D341Med (cell line): ENCODE measurements at places on chromosomes 1 and 21.

DNA sequence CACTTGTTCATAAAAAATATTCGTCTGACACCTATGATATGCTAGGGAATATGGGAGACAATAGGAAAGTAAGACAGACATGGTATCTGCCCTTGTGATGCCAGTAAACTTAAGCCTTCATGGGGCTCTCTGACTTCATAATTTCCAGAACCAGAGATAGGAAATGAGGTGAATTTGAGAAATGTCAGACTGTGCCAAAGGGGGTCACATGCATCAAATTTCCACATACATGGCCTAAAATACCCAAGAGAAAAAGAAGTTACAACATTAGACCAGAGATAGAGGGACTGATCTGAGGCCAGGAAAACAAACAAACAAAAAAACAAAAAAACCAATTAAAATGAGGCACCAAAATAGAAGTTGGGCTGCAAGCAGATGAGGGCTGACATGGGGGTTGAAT is 75.7 kb downstream of the DISC1 start:
- no peak for DNase-seq

DNA sequence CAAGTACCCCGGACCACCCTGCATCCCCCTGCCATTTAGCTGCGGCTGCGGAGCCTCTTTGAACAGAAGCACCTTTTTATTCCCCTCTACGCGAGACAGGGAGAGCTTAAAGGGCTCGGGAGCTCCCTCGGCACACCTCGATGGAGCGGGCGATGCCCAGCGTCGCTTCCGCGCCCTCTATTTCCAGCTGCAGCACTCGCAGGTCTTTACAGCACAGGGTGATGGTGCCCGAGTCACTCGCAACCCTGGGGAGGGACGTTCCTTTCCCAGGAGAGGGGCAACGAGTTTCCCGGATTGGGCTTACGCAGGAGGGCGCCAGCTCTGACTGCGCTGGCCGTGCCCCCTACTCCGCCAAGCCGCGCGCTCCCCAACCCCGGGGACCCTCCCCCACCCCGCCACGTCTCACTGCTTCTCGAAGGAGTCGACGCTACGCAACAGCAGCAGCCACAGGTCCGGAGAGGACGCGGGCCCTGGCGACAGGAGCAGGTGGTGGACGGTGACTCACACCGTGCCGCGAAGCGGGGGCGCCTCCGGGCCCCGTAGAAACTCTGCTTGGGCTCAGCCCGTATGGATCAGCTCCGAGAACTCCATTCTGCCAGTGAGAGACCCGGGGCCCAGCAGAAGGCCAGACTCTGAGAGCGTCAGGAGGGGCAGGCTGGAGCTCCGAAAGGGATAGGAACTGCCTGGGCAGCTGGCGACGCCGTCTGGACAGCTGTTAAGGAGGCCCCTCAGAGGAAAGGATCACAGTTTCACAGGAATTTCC is 5.8 kb upstream of the FAM167B start:
- peak; percentile 66 for DNase-seq

DNA sequence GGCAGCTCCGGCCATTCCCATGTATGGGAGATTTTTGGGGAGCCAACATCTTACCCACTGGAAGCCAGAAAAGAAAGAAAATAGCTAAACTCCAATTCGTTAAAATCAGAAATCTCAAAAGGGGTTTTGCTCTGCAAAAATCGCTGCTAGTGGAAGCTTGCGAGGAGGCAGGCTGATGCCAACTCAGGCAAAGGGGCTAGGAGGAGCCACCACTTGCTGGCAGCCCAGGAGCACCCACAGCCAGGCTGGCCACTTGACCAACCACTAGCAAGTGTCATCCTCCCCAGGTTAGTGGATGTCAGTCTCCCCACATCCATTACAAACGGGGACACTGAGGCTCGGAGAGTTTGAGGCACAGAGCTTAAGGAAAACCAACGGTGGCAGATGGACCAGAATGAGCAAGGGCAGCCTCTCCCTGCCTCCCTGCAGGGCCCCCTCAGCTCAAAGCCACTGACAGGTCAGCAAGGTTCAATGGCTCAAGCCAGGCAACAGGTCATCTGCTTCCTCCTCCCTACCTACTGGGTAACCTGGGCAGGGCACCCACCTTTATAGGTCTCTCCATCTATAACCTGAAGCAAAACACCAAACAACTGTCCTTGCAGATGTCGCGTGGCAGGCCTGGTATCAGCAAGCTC is 10.8 kb downstream of the KCNN3 start:
- DNase-seq: no peak

- DNase-seq: no peak
These were observed 70.9 kb downstream of the PCP4 start for GRCh38 chr21:39938086-39938625.

DNA sequence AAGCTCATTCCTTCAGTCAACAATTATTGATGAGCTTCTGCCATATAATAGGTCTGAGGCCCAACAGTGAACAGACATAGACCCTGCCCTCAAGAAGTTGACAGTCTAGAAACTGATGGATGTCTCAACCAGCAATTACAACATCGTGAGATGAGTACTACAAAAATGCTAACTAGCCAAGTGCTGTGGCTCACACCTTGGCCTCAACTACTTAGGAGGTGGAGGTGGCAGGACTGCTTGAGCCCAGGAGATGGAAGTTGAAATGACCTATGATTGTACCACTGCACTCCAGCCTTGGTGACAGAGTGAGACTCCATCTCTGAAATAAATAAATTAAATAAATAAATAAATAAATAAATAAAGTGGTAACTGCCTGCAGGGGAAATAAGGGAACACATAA is 11.7 kb upstream of the PTP4A2 start:
- no peak for DNase-seq

- DNase-seq: peak; percentile 66
These were observed 1.0 kb upstream of the DIRAS3 start for GRCh38 chr1:68051475-68051874.

DNA sequence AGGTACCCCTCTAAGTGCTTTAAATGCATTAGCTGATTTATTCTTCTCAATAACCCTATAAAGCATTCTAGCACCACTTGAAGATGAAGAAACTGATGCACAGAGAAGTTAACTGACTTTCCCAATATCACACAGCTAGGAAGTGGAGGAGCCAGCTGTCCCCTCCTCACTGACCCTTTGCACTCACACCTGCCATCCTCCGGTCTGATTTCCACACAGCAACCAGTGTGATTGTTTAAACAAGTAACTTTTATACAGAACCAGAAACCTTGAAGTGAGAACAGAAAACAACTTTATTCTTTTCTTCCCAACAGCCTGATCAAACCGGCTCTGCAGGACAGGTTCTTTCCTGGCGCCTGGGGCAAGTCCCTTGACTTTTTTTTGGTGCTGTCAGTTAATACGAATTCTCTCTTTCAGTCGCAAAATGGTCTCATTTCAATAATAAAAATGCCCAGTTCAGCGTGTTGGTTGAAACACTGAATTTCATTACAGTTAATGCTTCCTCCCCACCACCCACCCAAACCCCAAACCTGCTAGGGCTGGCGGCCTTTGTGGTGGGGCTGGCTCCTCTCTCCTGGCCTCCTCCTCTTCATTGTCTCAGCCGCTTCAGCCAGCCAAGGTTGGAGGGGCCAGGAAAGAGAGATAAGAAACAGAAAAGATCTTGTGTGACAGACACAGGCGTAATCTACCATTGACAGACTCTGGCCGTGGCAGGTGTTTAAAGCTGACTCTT is 26.4 kb upstream of the EEIG2 start:
- DNase-seq: no peak

DNA sequence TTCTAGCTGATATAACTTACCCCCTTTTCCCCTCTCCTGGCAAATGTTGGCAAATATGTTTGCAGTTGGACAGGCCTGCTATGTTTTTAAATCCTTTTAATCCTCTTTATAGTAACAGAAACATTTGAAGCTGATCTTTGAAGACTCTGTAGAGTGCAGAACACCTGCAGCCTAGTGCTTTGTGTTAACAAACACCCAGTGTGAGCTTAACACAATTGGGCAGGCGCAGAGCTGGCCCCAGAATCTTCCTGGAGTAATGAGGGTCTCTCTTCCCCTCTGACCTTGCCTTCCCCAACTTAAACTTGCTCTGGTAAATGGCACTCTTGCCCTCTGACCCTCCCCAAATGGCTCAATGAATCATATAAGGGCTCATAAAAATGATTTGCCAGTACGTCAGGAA is 247.9 kb upstream of the LYPLAL1 start:
- peak; percentile 36 for DNase-seq

DNA sequence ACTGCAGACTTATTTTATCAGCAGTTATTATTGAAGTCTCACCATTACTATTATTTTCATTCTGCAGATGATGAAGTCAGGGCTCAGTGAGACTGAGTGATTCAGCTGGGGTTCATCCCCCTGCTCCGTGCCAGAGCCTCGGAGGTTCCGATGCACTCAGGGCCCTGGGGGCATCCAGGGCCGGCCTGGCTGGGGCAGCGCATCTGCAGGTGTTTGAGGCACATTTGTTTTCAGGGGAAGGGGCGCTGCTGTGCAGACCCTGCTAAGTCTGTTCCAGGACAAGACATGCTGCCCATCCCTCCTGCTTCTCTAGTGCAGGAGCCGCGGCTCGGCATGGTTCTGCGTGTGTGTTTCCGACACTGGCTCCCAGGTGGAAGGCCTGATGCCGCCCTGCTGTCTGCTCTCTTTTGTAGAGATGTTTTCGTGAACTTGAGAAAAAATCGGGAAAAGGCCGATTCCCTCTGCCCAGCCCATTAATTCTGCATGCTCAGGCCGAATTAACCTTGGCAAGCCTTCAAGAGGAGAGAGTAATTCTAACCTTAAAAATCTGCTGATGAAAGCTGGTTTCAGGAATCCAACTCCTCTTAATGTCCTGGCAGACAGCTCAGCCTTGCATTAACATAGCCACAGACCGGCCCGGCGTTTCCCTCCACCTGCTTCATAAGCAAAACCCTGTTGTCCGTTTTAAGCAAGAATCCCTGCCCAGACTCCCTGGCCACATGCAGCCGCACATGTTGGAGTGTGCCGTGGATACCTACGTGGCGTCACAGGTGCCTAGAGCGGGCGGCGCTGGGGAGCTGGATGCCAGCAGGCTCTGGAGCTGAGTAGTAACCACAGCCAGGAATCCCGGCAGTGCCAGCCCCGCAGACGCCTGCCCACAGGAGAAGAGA is 316.0 kb upstream of the VAMP3 start:
- no peak for DNase-seq

GRCh38 chr1:27527890-27528817 is 38.2 kb upstream of the WASF2 start:
- DNase-seq: peak; percentile 52

DNA sequence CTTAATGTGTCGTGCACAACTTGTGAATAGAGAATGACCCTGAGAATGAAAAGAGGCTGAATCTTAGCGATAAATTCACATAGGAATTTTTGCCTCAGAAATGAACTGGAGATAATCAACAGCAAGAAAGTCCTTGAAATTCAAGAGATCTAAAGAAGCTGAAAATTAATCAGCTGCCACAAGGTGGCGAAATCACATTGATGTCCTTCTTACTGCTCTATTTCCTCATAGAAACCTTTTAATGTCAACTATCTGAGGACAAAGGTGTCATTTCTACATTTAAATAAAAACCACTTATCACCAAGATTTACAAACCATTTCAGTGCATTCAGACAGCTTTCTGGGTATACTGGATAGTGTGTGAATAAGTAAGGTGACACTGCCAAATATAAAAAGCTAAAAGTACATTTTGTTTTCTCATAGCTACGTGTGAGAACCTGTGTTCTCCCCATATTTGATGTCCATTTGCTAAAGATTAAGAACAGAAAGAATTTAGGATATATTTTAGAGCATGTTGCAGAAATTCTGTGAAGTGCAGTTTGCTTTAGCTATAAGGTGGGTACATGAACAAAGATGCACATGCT is 485.3 kb upstream of the PTBP2 start:
- DNase-seq: no peak

GRCh38 chr1:115400426-115400825 is 62.4 kb upstream of the NGF start:
- no peak for DNase-seq

- no peak for DNase-seq
These were observed 146.1 kb upstream of the FGGY start for GRCh38 chr1:59150577-59151386.

DNA sequence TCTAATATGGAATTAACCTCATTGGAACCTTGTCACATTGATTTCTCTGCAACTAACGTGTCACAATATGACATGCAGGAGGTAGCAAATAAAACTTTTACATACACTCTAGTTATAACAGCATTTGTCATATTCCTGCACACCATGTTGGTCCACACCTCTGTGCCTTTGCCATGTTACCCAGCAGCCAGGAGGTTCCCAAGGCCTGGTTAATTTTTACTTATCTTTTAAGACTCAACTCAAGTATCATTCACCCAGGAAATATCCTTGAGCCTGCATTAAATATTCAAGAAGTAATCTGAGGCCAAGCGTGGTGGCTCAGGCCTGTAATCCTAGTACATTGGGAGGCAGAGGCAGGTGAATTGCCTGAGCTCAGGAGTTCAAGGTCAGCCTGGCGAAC is 447.2 kb upstream of the NR5A2 start:
- peak; percentile 25 for DNase-seq
